ENCODE measurements at places on chromosomes 16 and 17.

GRCh38 chr17:62965686-62966425 lies at the start of gene TANC2:
TANC2 (plus strand) TSS chr17:62966235; CDS start chr17:63009560, 43,325 bp downstream.
- DNase-seq: peak; percentile 67

- DNase-seq: no peak
Observed at GRCh38 chr16:57876210-57876609, 73.9 kb upstream of the KIFC3 start.

DNA sequence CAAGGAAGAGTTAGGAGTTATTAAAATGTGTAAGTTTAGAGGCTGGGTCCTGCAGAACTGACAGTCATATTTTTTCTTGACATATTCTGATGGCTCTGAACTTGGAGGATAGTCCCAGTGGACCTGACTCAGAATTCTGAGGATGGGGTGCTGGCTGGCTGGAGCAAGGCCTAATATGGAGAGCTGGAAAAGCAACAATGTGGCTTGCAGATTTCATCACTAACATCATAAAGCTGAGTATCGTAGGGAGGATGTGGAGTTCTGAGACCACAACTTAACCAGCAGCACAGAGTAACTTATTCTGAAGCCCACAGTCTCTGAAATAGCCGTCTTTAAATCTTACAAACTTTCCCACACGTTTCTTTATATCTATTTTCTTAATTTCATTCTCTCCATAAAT lies 2.3 kb downstream of the KRTAP1-5 start:
- DNase-seq: no peak

- DNase-seq: peak; percentile 68
Observed at GRCh38 chr17:74566132-74566753, 1.1 kb downstream of the CD300H start.

- no peak for DNase-seq
Observed at GRCh38 chr17:52150935-52151334, 7.6 kb downstream of the CA10 start.

DNA sequence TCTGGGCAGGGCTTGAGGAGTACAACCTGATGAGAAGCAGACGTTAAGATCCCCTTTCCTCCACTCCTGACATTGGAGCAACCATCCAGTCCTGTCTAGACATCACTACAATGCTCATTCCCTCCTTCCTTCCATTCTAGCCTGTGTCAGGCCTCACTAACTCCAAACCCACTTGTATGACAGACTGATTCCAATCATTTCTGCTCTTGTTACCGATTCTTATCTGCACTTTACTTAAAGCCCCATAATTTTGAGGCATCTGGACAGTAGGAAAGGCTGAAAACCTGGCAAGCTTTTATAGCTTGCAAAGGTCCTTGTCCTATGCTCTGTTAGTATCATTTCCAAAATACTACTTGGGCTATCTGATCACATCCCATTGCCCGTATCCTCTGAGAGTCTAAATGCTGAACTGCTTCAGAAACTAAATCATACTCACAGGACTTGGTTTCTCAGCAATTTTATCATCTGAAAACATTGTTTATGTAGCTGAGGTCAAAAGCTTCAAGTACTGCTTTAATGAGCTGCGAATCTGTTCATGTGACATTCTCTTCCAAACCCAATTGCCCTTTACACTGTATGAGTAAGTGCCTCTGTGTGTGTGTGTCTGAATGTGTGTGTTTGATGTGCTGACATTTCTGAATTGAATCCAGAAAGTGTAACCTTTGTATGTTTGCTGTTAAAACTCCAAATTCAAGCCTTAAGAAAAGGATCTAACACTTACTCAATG lies 57.2 kb upstream of the CACNG3 start:
- no peak for DNase-seq

DNA sequence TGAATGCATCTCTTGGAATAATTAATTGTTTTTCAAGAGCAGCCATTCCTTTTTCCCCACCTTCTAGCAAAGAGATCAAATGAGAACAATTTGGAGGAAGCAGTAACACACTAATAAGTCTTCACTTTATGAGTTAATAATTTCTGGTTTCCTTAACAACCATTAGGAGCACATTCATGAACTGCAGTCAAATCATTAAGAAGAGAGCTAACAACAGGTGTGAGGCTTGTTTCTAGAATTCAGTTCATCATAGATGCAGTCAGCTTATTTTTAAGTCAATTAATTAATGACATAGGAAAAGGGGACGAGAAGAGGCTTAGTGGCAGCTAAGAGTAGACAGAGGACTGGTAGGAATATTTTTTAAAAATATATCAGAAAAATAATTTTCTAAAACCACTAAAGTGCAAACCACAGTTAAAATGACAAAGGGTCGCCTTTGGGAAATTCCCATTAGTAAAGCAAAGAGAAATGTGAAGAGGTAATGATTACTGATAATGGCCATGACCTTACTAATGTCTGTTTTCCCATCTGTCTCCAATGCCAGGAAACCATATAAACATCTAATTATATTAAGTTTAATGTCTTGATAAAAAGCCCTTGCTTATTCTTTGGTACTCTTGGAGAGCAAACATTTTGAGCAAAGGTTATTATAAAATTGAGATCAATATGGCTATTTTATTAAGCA lies 184.2 kb downstream of the KCNJ2 start:
- DNase-seq: no peak

GRCh38 chr17:55444471-55445441 lies 23.1 kb upstream of the MMD start:
- DNase-seq: no peak

DNA sequence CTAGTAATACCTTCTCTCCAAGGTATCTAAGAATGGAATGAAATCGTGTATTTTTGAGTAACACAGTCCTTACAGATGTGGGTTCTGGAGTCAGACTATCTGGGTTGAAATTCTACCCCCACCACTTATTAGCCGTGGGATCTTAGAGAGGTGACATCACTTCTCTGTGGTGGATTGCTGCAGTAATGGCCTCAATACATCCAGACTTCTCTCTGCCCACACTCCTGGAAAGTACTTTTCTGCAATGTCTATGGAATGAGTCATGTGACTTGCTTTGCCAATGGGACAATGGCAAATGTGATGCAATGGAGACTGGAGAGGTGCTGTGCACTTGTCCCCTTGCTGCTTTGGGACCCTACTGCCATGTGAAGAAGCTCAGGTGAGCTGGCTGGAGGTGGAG lies 418.2 kb downstream of the HAPSTR1 start:
- DNase-seq: no peak

DNA sequence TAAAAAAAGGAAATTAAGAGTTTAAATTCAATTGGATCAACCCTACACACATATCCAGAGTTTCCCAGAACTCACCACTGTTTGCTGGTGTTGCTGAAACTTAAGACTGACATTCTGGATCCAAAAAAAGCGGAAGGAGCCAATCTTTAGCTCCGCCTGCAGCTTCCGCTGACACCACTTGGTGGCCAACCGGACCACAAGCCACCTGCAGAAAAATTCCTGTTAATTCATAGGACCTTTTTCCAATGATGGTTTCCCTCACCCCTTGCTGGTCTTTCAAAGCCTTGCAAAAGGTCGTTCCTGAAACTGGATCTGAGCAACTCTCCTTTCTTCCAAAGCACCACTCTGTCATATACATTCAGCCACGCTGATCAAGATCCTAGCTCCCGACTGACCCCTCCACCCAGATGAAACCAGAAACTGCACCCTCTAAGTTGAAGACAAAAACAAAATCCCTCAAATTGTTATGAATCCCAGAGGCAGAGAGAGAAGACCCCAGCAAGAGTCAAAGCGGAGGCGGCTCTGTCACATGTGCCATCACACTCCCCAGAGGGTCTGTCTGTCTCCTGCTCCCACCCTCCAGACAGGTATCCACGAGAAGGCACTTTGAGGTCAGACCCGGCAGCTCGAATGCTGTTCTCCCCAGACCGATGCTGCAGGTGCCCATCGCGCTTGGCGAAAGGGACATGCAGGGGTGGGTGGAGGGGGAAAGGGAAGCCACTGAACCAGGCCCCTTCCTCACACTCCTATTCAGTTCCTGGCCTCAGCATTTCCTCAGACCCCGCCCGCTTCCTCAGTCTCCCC lies 773 bp downstream of the BLTP2 start:
- DNase-seq: peak; percentile 72

DNA sequence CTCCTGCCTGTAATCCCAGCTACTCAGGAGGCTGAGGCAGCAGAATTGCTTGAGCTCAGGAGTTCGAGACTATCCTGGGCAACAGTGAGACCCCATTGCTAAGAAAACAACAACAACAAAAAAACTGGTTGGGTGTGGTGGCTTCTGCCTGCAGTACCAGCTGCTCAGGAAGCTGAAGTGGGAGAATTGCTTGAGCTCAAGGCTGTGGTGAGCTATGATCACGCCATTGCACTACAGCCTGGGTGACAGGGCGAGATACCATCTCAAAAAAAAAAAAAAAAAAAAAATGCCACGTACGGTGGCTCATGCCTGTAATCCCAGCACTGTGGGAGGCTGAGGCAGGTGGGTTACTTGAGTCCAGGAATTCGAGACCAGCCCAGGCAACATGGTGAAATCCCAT lies 34.1 kb downstream of the NME2 start:
- no peak for DNase-seq

- no peak for DNase-seq
Observed at GRCh38 chr16:29204806-29205135, 201.7 kb downstream of the NPIPB11 start.

DNA sequence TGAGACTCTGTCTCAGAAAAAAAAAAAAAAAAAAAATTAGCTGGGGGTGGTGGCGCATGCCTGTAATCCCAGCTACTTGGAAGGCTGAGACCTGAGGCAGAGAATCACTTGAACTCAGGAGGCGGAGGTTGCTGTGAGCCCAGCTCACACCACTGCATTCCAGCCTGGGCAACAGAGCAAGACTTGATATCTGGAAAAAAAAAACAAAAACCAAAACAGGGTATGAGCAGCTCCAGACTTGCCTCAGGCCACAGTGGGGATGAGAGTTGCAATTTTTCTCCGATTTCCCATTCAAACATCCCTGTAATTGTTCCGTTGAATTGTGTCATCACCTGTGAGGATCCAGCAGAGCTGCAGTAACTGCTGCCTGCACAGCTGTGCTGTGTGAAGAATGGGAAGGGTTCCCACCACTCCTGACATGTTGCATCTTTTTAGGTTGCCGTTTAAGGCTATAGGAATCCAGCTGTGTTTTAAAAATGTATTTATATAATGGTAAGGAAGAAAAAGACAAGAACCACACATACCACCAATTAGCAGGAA lies 150.0 kb downstream of the VPS53 start:
- DNase-seq: no peak

- DNase-seq: no peak
Observed at GRCh38 chr17:81083125-81083765, 48.3 kb downstream of the BAIAP2 start.

DNA sequence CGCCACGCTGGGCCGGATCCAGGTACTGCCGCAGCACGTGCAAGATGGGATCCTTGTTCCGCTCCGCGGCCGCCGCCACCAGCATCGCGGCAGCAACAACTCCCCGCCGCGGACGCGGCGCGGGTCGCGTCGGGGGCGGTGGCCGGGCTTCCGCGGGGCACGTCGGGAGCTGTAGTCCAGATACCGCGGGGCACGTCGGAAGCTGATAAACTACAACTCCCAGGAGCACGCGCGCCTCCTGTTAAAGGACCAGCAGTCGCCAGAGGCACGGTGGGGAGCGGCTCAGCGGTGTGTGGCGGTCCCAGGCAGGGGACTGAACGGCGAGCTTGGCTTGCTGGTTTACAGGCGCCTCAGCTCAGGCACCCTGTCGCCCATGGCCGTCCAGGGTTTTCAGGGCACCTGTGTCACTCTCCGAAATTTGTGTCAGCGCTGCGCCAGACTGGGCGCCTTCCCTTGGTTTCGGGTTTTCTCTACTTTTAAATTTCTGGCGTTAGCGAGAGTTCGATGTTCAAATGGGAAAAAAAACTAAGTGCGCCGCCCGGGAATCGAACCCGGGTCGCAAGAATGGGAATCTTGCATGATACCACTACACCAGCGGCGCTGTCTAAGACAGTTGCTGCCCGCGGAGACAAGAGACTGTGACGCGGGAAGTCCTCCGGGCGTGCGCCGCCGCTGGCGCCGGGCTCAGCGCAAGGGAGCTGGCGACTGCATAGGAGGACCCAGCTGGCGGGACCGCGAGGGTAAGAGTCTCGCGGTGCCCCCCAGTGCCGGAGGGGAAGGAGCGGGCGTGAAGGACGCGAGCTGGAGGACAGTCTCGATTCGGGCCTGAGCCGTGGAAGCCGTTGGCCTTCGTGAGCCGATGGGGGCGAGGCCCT lies at the start of gene METTL26:
Gene METTL26, minus strand, starts transcription at position 100 of the 875 bp plus-strand sequence. Its CDS starts 15 bp downstream, at position 85.
- peak; percentile 87 for DNase-seq

DNA sequence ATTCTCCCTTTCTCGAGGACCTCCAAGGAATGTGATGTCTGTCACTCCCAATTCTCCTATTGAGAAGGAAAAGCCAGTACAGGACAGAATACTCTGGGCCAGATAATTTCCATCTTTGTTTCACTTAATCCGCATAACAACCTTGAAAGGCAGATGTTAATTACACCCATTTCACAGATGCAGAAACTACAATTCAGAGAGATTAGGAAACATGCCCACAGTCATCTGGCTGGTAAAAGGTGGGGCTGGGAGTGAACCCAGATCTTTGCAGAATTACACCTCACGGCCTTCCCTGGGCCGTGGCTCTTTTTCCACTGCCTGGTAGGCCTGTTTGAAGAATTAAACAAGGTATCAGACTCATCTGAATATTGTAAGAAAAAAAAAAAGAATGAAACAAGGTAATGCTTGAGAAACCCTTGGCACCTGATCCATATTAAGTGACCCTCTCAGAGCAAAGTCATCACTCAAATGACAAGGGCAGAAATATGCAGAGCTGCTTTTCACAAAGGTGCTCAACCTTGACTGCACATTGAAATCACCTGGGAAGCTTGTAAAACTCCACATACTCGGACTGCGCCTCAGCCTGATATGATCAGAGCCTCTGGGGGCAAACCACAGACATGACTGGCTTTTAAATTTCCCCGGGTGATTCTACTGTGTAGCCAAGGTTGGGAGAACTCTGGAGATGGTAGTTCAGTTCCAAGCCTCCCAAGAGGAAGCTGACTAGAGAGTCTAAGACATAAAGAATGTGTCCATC lies 16.6 kb upstream of the G6PC1 start:
- DNase-seq: no peak

GRCh38 chr17:17682737-17683680 lies 1.8 kb downstream of the RAI1 start:
- peak; percentile 73 for DNase-seq

DNA sequence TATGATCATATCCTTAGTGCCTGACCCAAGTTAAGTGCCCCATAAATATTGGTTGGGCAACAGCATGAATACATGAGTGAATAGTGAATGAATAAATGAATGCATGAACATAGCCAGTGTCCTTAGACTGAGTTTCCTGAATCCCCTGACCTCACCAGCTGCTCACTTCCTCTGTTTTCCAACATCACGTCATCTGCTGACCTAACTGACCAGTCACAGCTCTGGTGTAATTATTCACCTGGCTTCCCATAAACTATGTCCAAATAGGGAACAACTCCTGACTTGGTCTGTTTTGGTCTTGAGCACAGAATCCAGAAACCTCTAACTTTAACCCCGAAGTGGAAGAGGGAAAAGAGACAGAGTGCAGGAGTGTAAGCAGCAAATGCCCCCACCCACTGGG lies 83.4 kb downstream of the ASIC2 start:
- DNase-seq: no peak

- no peak for DNase-seq
Observed at GRCh38 chr16:83968306-83968851, 335 bp downstream of the NECAB2 start.

- DNase-seq: no peak
Observed at GRCh38 chr16:49463529-49463928, 89.9 kb downstream of the C16orf78 start.

Measured in HuH-7 (cell line).